ENCODE measurements at places on chromosomes 5 and 9.

GRCh38 chr9:93114169-93114983 is 18.4 kb downstream of the CARD19 start:
- DNase-seq, result no peak

DNA sequence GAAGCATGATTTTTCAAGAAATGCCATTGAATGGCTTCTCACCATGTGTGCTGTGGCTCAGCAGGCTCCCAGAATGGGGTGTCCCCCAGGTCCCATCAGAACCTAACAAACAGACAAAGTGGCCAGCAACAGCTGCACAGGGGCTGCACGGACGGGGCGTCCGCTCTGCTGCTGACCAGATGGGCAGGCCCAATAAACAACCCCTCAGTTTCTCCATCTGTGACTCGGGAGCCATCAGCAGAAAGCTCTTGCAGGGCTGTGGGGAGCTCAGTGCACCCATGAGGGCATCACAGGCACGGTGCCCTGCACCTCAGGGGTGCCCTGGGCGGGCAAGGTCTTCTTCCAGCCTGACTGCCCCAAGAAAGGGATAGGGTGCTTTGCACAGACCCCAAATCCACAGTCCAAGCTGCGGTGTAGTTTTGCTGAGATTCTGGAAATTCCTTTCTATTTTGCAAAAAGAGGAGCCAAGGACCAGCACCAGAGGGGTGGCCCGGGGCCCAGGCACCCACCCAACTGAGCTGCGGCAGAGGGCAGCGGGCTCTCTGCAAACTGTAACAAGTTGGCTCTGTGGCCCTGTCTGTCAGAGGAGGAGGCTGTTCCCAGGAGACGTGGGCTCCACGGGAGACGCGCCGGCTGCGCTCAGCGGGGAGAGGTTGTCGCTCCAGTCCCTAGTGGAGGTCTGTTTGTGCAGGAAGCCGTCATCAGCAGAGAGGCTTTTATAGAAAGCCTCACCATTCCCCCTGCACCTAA is 138.7 kb upstream of the PPP1R26 start:
- no peak for DNase-seq

DNA sequence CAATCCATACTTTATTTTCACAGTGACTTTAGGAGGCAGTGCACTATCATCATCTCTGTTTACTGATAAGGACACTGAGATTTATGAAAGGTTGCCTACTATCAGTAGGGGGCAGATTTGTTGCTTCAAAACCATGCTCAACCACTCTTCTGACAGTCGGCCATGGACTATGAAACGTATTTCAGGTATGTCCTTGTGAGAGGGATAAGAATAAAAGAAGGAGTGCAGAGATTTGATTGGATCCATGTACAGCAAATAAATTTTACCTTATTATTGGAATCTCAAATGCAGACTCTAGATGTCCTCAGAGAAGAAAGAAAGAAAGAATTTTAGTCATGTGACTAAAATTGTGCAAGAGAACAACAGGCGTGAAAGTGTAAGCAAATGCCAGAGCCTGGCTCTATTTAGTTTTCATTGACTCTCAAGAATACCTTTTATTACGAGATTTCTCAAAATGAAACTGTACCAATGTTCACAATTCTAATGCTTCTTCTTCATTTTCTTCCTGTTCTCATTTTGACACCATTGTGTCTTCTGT is 296.6 kb upstream of the RASA1 start:
- DNase-seq, result no peak

- no peak for DNase-seq
These were observed 40.1 kb downstream of the SMARCA2 start for GRCh38 chr9:2055203-2055658.

- DNase-seq, result no peak
These were observed 18.8 kb upstream of the TEK start for GRCh38 chr9:27090231-27090630.

DNA sequence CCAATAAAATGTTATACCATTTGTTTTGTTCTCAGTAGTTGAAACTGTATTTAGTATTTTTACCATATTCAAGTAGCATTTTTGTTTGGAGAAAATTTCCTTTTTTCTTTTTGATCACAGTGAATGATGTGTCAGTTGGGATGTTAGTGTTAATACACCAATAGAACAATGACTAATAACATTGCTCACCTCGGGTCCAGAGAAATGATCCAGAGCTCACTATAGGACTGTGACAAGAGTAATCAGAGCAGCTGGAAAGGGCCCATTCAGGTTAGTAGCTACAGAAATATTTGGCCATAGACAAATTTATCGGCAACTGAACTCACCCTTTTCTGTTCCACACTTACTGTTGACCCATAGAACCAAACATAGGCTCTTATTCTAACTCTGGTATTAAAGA is 989.2 kb downstream of the TLE4 start:
- no peak for DNase-seq

GRCh38 chr5:14261235-14261634 is 118.1 kb downstream of the TRIO start:
- no peak for DNase-seq

- DNase-seq, result no peak
These were observed 143.8 kb downstream of the FBXL7 start for GRCh38 chr5:15643731-15644130.

GRCh38 chr9:134359493-134360179 is 33.4 kb downstream of the RXRA start:
- DNase-seq, result no peak

DNA sequence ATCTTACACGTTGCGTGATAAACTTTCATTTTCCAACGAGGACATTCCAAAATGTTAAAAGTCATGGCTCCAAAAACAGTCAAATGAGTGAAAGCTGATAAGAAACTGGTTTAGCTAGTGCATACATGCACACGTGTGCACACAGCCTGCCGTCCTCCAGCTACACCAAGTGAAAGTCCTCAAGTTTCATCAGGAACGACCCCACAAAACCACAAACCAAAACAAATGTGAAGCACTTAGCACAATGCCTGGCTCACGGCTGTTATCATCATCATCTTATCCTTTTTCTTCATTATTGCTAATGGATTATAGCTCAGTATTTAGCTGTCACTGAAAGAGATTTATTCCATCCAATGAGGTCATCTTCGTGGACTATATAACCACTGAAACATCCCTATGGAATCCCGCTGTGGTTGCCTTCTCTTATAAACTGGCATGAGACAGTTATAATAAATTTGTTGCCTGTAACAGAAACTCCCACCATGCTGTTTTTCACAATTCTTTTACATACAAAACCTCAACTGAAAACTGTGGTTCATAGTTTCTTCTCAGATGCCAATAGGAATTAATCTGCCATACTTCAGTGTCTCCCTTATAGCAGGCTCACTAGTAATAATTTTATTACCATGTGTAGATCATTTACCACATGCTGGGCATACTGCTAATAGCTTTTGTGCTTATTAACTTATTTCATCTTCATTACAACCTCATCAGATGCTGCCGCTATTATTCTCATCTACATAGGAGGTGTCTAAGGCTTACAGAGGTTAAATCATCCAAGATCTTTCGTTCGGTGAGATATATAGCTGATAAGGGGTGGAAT is 56.1 kb downstream of the SAXO1 start:
- DNase-seq, result no peak

DNA sequence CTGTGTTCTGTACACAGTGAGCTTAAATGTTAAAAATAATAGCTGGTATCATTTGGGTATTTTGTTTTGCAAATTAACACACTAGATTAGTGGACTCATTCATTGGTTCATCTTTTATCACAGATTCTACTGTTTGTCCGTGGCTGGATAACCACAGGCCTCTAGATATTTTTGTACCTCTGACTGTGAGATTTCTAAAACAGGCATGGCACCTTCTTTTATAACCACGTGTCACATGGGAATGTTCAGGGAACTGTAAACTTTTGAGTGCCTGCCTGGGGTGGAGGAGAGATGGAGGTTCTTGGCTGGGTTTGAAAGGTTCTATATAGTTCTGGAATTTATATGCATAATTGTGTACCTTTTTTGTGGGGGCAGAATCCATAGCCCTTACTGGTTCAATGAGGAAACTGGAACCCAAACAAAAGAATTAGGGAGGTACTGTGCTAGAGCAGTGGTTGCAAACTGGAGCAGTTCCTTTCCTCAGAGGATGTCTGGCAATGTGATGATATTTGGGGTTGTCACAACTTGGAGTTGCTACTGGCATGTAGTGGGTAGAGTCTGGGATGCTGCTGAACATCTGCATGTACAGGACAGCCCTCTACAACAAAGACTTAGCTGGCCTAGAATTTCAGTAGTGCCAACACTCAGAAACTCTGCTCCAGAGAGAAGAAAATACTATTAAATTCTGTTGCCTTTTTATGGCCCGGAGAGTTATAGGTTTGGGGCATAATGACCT is 16.9 kb downstream of the TLE4 start:
- DNase-seq, result no peak

- DNase-seq, result no peak
These were observed 27.2 kb upstream of the ASS1 start for GRCh38 chr9:130417602-130418001.

GRCh38 chr9:128159522-128159783 is 612 bp upstream of the BBLN start:
- DNase-seq, result no peak

DNA sequence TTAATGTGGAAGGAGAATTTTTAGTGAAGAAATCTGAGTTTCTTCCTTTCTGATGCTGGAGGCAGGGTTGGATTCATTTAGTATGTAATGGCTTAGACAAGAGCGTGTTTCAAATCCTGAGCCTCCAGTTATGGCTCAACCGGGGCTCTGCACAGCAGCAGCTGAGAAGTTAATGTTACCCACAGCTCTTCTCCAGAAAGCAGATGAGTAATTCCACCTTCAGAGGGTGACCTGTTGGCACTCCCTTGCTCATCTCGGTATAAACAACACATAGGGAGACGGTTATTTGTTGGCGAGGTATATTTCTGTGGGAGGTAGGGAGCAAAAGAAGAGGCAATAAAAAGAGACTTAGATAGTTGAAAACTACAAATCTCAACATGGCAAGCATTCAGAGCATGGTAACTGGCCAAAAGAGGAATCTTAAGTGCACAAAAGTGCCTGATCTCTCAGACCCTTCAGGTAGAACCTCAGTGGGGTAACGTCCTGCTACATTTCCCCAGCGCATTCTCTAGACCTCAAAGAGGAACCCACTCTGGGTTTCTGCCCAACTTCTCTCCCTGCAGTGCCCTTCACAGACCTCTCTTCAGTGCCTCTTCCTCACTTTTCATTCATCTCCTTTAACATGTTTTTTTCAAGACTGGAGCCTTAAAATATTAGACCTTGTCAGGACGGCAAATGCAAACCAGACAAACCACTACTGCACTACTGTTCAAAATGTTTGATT is 417.5 kb upstream of the ADAMTSL1 start:
- DNase-seq, result no peak

DNA sequence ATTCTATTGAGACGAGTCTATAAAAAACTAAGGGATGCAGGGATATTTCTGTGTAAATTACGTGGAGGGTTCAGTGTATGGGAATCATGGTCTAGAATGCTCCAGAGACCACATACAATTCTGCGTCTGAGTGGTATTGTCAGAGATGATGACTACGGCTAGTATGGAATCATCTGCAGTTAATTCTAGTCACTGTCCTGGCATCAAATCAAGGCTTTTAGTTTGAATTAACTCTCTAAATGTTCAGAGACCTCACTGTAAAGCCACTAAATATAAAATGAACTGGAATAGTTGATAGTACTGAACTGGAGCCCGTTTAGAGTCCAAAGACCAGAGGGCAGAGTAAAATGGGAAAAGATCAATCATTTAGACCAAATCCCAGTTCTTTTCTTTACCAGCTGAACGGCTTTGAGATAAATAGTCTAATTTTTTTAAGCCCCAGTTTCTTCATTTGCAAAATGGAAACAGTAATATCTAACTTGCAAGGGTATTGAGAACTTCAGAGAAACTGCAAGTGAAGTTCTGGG is 599.8 kb downstream of the EBF1 start:
- DNase-seq, result no peak

GRCh38 chr9:2125906-2126305 is 110.8 kb downstream of the SMARCA2 start:
- DNase-seq, result no peak

- no peak for DNase-seq
These were observed 17.0 kb upstream of the UNC5A start for GRCh38 chr5:176793343-176793699.

DNA sequence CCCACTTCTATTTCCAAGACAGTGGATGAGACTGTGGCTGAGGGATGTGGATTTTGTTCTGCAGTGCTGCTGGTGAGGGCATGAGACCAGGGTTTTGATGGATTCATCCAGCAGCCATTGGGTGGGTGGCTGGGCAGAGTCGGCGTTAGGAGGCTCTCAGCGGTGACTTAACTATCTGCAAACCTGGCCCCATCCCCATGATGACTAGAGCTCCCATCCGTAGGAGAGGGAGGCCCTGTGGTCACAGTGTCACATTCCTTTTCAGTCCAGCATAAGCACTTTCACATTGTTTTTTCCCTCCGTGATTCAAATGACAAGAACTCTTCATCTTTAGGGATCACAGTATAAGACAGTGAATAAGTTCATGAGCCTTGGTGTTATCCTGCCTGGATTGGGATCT is 60.4 kb upstream of the SPRY4 start:
- no peak for DNase-seq

DNA sequence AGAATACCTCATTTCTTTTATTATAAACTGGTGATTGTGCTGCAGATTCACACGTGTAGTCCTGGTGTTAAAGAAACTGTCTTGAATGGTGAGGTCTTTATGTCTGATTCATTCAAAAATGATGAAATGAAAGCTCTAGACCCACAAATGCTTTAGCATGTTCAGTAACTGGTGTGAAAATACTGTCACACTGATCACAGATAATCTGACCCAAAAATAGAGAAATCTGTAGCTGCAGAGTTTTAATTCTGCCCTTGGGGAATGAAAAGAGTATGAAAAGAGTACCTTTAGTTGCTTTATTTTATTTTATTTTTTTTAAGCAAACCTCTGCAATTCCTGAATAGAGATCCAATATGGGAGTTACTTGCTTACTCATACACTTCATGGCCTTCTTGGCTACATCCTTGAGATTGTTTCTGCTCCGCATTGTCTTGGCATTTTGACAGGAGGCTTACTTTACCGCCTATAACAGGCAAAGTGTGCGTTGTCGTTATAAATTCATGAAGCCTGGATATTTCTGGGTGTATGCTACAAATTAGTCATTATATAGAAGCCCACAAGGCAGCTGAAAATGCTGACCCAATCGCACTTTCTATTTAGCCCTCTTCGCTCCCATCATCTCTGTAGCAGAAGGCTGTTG is 2.7 kb downstream of the RGMB start:
- no peak for DNase-seq

- DNase-seq, result no peak
These were observed 375 bp upstream of the C5orf24 start for GRCh38 chr5:134845335-134845851.

DNA sequence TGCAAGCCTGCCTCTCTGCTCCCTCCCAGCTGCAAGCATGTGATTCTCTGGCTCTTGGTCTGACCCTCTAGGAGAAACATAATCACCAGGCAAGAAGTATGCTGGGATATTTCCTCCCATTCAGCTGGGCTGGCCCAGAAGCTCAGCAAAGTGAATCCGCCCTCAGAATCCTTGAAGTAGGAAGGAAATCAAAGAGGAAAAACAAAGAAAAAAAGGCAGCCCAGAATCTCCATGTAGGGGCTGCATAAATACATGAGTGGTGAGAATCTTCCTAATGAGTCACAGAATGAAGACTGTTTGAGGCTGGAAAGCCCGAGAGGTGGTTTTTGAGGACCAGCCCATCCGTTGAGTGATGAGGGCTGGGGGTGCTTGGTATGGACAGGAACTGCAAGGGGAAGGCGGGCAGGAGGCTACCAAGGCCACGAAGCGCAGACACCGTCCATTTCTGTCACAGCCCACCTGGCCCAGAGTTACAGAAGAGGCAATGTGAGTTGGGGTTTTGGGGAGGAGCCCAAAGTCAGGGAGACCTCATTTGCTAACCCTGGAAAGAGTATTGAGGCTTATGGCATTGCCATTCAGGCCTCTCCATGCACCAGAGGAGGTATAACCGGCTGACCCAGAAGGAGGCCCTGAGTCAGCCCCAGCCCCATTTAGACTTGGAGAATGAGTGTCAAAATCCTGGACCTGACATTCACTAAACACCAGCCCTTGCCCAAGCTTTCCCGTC is 33.4 kb upstream of the TGFBR1 start:
- DNase-seq, result no peak
